Brain (organoid and tissue), 16 donors: ENCODE measurements at places on chromosomes 3 and 15. TPM values are rescaled to one million over a fixed set of nuclear protein-coding genes. Genes with fewer than 3 reads are reported as not detected.

Gene GRK7
- not detected for polyA plus RNA-seq

Gene ZNF501
- polyA plus RNA-seq, result 3.3 TPM

Gene GPR62
- polyA plus RNA-seq, result 8.9 TPM

Gene TTLL13
- polyA plus RNA-seq, result not detected

Gene GABRR3
- not detected for polyA plus RNA-seq

Gene MDFIC2
- not detected for polyA plus RNA-seq

Gene SLC22A14
- polyA plus RNA-seq, result not detected

Gene SPINT1
- polyA plus RNA-seq, result 151 TPM

Gene SI
- polyA plus RNA-seq, result not detected

Gene CPN2
- not detected for polyA plus RNA-seq

Gene FBXO40
- polyA plus RNA-seq, result 0.17 TPM

Gene RABL3
- polyA plus RNA-seq, result 7.0 TPM

Gene DPPA4
- not detected for polyA plus RNA-seq

Gene NPHP3
- polyA plus RNA-seq, result 1.2 TPM
